ENCODE measurements at places on chromosomes 7 and 10.

DNA sequence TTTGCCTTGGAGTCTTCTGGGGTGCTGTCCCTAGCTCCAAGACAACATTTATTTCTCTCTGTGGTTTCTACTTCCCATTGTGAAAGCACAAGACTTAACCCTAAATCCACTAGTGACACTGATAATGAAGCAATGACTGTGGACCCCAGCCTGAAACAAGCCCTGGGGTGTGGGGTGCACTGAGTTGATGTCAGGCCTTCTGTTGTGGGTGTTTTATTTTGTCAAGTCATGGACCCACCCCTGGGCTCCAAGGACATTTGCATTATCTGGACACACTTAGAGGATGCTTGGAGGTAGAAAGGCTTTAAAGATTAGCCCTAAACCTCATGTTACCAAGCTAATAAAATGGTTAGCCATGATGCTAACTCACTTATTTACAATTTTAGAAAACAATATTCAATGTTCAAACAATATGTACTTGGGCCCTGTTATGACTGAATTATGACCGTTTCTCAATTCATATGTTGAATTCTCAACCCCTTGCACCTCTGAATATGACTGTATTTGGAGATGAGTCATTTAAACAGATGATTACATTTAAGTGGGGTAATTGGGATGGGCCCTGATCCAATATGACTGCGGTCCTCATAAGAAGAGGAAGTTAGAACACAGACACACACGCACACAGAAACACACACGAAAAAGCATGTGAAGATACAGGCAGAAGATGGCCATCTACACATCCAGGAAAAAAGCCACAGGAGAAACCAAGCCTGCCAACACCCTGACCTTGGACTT is 137.2 kb upstream of the IGFBP3 start:
- DNase-seq: no peak

DNA sequence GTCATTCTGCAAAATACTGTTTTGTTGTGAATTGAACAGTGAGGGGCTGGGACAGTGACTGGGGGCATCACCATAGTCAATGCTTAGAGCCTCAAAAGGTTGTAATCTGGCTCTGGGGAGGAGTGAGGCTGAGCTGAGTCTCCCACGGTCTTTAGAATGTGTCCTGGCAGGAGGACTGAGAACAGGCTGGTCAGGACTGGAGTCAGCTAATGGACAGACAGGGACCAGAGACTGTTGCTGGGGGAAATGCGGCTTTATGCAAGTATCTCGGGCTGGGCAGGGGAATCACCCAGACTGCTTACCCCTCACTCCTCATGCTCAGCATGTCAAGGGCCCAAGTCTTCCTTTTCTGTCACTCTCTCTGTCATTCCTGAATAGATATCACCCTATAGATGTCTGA is 346.5 kb downstream of the TYW1 start:
- DNase-seq: no peak

GRCh38 chr7:151083071-151083823 is at the start of gene TMUB1:
Gene TMUB1 (minus strand): TSS chr7:151083493. CDS start chr7:151082563, 930 bp downstream.
- no peak for DNase-seq

- DNase-seq: no peak
Measured at GRCh38 chr10:119917777-119918176, 25.2 kb downstream of the SEC23IP start.

DNA sequence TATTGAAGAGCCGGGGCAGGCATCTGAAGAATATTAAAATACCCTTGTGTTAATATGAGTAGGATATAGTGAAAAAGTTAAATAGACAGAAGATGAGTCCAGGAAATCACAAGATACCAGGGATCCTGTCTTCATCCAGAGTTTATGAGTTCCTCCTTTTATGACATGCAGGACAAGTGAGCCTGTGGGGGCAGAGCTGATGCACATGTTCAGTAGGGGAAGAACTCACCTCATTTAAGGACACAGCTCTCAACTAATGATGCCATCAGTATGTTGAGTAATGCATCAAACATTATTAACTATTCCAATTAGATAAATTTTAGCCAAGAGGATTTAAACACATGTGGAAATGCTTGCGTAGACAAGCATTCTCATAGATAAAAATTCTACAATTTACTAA is 435.8 kb upstream of the AKR1E2 start:
- no peak for DNase-seq

DNA sequence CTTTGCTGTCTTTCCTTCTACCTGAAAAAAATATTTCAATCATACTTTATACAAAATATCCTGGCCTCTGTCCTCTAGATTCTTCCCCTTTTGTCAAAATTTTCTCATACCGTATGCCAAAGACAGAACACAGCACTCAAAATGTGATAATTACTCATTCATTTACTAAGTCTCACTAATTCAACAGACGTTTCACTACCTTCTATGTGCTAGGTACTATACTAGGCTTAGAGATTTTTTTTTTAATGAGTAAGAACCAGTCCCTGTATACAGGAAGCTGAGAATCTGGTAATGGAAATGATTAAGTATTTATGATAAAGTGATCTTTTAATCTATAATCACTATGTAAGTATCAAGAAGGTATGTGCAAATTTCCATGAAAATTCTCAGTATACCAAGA is 128.0 kb downstream of the ELAPOR2 start:
- no peak for DNase-seq

DNA sequence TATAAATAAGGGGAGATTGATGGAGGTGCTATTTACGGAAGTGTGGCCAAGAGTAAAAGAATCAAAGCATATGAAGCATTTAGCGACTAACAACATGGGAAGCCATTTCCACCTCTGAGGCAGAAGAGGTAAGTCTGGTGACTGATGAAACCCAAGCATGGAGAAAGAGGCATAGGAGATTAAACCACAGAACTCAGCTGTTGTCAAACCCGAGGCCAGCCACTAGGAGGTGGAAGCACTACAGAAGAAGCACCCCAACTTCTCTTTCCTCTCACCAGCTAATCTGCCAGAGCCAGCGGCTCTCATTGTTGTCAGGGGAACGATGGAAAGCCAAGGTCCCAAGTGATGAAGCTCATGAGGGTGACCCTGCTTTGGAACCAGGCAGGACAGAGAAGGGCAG is 19.6 kb upstream of the CNTNAP2 start:
- DNase-seq: no peak

DNA sequence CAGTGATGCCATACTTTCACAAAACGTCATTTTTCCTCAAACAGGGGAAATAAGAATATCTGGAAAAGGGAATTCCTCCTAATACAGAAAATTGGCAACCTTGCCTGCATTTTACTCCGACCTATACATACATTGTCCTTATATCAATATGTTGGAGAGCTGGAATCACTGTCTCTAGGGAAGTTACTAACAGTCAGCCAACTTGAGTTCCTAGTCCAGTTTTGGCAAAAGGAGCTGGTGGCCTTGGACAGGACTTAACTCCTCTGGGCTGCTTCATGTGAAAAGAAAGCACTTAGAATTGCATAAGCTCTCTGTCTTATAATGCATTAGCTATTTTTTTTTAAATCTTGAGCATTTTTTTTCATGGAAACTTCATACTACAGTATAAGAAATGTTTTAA is 174.2 kb upstream of the HGF start:
- DNase-seq: no peak

GRCh38 chr10:104802941-104803340 is 161.9 kb downstream of the SORCS3 start:
- no peak for DNase-seq

GRCh38 chr7:5629941-5630340 is 151.5 kb downstream of the RNF216 start:
- no peak for DNase-seq

DNA sequence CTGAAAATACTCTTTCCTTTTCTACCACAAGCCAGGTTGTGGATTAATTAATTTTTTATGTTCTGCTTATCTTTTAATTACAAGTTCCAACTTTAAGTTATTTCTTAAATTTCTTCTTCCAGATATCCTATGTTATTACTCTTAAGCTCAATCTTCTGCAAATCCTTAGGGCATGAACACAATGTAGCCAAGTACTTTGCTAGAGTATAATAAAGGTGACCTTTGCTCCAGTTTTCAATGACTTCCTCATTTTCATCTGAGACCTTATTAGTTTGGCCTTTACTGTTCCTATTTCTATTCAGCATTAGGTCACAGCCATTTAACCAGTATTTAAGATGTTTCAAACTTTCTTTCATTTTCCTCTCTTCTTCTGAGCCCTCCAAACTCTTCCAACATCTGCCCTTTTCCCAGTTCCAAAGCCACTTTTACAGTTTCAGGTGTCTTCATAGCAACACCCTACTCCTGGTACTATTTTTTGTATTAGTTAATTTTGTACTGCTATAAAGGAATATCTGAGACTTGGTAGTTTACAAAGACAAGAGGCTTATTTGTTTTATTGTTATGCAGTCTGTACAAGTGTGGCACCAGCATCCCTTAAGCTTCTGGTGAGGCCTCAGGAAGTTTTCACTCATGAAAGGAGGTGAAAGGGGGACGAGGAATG is 886.2 kb upstream of the GHITM start:
- DNase-seq: no peak

DNA sequence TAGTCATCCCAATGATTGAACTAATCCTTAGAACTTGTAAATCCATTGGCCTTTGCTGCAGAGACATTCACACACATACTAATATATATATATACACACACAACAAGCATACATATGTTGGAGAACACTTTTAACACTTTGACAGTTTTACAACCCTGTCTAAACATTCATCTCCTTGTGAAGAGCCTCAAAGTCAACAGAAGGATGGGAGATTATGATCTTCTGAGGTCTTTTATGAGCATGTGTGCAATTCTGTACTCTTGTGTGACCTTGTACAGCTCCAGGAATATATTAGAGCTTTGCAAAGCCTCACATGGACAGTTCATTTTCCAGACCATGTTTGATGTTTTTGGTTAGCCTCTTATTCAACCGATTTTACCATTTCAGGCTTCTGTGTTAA is 589.0 kb downstream of the NXPH1 start:
- DNase-seq: no peak

DNA sequence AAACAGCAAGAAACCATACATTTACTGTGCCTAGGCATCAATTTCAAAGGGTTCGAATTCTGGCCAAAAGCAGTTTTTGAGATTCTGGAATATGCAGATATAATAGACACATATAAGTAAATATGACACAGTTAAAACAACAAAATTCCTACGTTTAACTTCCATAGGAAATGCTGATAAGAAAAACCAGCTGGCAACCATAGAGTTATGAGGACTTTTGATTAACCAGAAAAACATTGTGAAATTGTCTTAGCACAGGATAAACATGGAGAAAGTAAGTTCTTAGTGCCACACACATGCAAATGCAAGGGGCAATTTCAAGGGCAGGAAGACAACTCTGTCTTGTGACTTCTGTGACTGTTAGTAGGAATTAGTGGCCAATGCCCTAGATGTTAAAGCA is 702.1 kb downstream of the TNS3 start:
- DNase-seq: no peak

- no peak for DNase-seq
Measured at GRCh38 chr7:45486575-45486974, 87.6 kb upstream of the ADCY1 start.

DNA sequence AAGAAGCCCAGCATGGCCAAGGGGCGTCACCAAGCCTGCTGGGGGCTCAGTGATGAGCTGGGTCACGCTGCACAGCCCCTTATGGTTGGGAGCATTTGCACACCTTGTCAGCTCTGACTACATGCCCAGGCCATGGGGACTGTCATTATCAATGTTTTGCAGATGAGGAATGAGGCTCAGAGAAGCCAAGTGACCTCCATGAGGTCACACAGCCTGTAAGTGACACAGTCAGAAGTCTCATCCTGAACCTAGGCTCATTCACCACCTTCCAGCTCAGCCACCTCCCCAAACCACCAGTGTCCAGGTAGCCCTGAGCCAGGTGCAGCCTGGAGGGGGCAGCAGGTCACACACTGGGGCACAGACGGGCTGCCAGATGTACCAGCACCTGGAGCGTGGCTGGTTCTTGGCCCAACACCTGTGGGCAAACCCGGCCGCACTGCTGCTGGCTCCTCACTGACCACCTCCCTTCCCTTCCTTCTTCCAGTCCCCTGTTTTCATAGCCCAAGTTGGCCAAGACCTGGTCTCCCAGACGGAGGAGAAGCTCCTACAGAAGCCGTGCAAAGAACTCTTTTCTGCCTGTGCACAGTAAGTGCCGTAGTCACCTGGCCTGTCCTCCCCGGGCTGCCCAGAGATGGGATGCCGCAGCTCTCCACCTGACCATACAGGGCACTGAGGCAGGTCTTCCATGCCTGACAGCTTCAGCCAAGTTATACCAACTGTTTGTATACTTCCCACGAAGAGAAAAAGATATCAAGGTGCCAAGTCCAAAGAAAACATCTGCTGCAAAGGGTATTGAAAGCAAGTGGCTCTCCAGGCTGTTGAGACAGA is 119.6 kb downstream of the RGS10 start:
- DNase-seq: no peak

GRCh38 chr10:69452676-69453415 is 1.6 kb downstream of the TSPAN15 start:
- no peak for DNase-seq

GRCh38 chr10:4576206-4576605 is 249.8 kb upstream of the AKR1E2 start:
- DNase-seq: no peak

DNA sequence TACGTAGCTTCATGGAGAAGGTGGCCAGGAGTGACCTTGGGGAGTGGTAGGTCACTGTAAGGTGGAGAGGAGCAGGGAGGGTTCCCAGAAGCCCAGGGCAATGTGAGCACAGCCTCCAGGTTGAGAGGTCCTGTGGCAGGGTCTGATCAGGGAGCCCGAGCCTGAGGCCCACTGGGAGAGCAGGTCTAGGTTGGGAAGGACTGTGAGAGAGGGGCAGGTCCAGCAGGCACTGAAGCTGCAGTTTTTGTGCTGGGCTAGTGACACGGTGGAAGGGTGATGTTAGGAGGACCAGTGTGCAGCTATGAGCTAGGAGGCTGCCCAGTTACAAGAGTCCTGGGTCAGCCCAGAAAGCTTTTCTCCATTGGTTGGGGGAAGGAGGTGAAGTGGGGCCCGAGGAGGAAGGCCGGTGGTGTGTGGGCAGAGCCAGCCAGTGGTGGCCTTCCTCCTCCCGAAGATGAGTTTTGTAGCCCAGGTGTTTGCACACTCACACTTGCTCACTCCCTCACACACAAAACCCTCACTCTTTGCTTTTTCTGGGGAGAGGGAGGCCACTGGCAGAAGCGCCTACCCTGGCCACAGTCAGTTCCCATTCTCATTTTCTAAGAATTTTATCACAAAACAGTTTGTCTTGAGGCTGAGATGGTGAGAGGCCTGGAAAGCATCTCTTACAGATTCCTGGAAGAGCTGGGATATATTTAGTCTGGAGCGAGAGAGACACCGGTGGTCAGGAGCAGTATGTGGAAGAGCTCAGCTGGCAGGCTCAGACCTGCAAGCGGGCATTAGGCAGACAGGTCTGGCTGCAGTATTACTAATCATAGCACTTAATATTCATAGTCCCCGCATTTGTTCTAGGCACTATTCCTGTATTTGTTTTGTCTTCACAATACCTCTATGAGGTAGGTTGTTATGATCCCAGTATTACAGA is 57.1 kb downstream of the ZNF467 start:
- no peak for DNase-seq

Measured in GM12864 (cell line).